ENCODE measurements at places on chromosomes 11 and 22.

- no peak for DNase-seq
Measured at GRCh38 chr11:617912-618682, 2.3 kb upstream of the IRF7 start.

DNA sequence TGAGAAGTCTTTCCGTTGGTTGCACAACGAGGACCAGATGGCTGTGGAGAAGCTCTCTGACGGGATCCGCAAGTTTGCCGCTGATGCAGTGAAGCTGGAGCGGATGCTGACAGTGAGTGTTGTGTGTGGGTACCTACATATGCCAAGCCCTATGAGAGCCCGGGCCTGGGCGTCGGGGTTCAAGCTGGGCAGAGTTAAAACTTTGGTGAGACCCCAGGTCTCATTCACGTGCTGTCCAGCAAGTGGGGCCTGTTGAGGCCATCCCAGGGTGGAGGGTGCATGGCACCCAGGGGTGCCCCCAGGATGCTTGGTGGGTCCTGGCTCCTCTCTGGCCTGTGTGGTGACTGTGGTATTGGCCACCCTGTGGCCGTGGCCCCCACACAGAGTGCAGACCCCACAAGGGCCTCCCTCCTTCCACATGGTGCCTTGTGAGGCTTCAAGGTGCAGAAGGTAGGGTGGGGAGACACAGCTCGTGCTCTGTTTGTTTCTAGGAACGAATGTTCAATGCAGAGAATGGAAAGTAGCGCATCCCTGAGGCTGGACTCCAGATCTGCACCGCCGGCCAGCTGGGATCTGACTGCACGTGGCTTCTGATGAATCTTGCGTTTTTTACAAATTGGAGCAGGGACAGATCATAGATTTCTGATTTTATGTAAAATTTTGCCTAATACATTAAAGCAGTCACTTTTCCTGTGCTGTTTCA is 12.8 kb downstream of the GATD1 start:
- no peak for DNase-seq

- no peak for DNase-seq
Measured at GRCh38 chr11:30106222-30107181, 89.7 kb upstream of the KCNA4 start.

DNA sequence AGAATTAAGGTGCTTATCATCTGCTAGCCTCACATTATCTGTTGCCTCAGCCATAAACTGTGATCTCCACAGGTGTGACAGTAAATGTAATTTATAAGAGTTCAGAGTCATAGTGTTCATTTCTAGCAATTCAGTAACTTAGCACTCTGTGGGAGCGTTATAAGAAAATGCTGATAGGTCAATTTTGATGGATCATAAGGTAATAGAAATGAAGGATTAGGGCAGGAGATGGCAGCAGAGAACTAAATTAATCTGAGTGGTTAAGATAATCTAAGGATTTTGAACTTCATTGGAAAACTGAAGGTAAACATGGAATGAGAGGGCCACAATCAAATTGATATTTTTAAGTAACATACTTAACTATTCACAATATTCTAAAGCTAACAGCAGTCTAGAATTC is 26.5 kb upstream of the SLC22A9 start:
- DNase-seq: peak; percentile 36

DNA sequence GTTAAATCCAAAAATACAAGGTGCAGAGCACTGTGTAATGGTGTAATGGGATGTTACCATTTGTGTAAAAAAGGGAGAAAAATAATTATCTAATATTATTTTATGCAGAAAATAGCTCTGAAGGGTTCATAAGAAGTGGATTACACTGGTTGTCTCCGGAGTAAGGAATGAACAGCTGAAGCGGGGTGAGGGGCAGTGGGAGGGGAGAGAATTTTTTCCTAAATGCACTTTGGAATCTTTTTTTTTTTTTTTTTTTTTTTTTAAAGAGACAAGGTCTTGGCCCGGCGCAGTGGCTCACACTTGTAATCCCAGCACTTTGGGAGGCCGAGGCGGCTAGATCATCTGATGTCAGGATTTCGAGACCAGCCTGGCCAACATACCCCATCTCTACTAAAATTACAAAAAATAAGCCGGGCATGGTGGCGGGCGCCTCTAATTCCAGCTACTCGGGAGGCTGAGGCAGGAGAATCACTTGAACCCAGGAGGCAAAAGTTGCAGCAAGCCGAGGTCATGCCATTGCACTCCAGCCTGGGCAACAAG is 6.8 kb upstream of the POLR3H start:
- no peak for DNase-seq

GRCh38 chr22:39627865-39628562 is 57.5 kb downstream of the CACNA1I start:
- no peak for DNase-seq

DNA sequence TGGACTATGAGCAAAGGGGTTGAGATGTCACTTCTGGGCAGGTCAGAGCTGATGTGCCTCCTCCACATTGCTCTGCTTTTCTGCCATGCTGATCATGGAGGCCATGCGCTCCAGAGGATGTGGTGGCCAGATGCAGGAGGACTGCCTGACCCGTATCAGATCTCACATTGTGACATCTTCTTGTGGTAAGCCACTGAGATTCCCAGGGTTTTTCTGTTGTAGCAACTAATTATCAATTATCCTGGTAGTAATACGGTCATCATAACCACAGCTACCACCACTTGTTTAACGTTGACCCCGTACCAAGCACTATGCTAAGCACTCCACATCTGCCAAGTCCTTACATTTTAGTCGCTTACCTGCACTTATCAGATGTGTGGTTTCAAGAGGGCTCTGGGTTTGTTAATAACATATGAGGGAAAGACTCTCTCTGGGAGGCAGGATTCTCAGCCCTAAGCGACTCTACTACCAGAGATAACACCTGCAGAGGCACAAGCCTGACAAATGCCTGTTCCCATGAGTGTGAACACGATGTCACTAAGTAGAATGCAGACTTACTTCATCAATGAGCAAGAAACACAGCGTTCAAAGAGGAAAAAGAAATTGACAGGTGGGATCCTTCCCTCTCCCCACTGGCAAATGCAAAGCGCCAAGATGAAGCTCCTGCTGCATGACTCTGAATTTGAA is 63.6 kb upstream of the TIMP3 start:
- no peak for DNase-seq

GRCh38 chr11:8731647-8732323 is 49.2 kb downstream of the RPL27A start:
- DNase-seq: no peak

DNA sequence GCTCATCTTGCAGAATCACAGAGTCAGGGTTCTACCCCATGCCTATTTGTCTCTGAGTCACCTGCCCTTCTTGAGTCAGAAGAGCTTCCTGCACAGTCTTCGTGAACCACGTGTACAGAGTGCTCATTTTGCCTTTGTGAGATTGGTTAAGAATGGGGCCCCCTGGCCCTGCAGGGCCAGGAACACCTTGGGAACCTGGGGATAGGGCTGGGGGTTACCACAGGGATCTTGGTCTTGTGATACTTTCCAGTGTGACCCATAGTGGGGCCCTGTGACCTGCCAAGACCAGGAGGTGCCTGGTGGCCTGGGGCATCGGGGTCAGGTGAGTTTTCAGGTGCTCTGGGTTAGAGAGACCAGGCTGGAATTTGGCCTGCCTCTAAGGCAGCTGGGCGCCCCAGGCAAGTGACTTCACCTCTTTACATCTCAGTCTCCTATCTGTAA is 9.4 kb downstream of the TMPRSS13 start:
- peak; percentile 35 for DNase-seq

- DNase-seq: peak; percentile 89
Measured at GRCh38 chr11:17256512-17256911, 20.0 kb upstream of the NUCB2 start.

- DNase-seq: no peak
Measured at GRCh38 chr22:44247346-44247745, 65.4 kb downstream of the SHISAL1 start.

DNA sequence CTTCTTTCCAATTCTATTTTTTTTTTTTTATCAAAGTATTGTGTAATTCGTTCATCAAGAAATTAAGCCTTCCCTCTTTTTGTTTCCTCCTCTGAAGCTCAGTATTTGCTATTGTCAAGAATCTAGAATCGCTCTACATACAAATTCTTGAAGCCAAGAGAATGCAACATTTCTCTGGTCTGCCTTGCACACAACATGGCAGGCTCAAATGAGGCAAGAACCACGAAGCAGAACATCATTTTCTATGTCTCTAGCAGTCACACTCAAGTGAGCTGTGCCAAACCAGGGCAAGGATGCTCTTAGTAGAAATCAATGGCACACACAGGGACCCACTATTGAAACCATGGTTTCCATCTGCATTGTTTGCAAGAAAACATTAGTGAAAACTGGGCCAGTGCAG is 46.7 kb upstream of the SLC1A2 start:
- no peak for DNase-seq

DNA sequence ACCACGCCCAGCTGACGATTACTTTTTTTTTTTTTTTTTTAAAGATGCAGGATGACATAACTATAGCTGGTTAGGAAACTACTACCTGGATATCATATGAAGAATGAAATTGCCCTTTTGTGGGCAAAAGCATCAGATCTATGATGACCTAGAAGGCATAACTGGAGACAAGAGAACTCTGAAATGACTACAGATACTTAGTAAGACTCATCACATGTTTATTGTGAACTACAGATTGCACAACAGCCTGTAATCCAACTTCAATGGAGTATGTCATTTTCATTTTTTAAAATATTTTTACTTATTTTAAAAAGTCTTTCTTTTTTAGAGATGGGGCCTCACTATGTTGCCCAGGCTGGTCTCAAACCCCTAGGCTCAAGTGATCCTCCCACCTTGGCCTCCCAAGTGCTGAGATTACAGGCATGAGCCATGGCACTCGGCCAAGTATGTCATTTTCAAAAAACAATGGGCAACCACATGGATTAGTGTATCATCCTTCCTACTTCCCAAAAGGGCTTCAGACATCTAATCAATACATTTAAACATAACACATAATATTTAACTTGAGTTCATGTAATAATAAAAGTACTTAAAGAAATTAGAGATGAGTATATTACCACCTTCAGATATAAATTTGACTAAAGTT is 3.3 kb downstream of the MTMR2 start:
- DNase-seq: peak; percentile 28

DNA sequence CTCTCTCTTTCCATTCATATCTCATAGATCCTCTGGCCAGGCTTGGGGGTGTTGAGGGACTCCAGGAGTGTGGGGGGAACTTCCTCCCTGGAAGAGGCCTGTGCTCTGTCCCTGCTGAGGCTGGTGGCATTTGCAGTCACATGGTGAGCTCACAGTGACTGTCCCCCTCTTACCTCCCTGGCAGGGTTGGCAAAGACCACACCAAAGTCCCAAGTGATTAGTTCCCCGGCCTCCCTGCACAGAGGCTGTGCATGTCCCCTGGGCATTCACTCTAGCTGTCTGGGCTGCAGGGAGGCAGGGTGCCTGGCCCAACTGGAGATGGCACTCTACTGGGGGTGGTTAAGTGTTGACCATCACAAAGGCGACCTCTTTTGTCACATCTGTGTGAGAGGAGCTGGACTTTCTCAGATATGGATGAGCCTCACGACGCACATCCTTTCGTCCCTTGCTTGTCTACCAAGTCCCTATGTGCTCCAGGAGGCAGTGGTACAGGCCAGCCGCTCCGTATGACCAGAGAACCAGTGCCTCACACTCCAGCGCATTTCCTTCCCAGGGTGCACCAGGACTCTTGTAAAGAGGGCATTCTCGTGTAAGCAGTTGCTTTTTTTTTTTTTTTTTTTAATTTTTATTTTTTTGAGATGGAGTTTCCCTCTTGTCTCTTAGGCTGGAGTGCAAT is 8.8 kb downstream of the TANGO2 start:
- DNase-seq: no peak

GRCh38 chr11:32161293-32161692 is 70.4 kb downstream of the RCN1 start:
- DNase-seq: no peak

GRCh38 chr22:19127329-19128008 is 3.6 kb upstream of the TSSK2 start:
- no peak for DNase-seq

DNA sequence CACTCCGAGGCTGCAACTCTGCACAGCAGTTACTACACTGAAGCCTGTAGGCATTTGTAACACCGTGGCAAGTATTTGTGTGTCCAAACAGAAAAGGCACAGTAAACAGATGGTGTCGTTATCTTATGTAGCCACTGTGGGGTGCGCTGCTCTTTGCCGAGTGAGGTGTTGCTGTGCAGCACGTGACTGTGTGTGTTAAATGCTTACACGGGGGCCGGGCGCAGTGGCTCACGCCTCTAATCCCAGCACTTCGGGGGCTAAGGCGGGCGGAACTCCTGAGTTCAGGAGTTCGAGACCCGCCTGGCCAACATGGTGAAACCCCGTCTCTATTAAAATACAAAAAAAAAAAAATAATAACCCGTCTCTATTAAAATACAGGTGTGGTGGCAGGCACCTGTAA is 11.5 kb downstream of the ZBED4 start:
- DNase-seq: no peak

- no peak for DNase-seq
Measured at GRCh38 chr22:34702279-34702678, 363.7 kb upstream of the ISX start.

DNA sequence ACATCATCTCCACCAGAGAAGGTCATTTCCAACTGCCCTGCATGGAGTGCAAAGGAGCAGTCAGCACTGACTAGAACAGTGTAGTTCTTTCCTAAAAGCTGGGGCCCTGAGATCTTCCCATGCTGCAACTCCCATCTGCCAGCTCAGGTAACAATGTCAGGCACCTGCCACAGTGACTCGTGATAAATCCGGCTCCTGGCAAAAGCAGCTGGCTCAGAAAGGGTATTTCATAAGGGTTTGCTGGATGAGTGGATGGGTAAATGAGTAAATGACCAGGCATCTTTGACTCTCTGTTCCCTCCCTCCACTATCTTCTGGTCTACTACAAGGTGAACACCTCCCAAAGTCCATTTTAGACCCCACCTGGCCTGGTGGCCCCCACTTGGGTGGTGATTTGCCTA is 403.6 kb downstream of the NXPE2 start:
- DNase-seq: no peak

GRCh38 chr11:1660111-1660867 is 30.7 kb downstream of the KRTAP5-5 start:
- DNase-seq: no peak

DNA sequence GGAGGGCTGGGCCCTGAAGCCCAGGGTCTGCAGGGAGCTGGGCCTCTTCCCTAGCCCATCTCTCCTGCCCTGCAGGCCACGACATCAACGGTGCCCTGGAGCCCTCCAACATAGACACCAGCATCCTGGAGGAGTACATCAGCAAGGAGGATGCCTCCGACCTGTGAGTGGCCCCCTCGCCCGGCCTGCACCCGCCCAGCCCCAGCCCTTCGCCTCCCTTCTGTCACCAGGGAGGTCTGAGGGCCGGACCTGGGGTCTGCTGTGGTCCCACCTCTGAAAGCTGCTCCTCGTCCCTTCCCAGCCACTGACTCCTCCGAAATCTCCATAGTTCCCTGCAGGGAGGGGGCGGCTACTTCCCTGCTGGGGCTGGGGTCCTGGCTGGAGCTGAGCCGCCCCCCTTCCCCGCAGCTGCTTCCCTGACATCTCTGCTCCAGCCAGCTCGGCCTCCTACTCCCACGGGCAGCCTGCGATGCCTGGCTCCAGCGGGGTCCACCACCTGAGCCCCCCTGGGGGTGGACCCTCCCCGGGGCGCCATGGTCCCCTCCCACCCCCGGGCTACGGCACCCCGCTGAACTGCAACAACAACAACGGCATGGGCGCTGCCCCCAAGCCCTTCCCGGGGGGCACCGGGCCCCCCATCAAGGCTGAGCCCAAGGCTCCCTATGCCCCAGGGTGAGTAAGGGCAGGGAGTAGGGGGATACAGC is 13.3 kb downstream of the MYRF start:
- no peak for DNase-seq

Measured in PC-3 (cell line).